ENCODE measurements at places on chromosomes 2 and 18.
A peak's percentile ranks its signal among the peaks of the same experiment; 100 is the strongest.

DNA sequence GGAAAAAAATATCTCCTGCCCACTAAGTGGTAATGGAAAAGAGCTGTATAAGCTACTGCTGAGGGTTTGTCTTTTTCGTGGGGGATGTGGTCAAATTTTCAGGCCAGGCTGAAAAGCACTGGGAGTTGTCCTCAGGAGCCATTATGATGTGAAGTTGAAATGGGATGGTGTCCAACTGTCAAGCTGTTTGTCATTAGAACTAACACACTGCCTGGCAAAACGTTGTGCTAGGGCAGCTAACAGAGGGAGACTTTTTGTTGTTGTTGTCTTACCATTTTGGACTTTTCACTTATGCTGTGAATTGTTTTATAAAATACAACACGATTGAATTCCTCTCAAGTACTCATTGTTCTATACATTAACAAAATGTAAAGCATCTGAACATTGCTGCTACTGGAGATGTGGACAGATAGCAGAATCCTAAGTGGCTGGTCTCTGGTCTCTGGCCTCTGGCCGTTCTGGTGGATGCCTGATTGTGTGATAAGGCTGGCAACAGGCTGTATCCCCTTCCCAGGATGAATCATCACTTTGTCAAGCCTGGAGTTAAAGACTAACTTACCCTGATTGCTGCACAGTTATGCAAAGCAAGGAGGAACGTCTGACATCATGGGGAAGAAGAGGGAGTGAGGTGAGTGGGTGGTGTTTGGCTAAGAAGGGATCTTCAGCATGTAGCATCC, 2.3 kb downstream of the MYO1B start:
- peak; percentile 94 for DNase-seq

GRCh38 chr2:75621228-75621627, 25.4 kb upstream of the MRPL19 start:
- no peak for DNase-seq

DNA sequence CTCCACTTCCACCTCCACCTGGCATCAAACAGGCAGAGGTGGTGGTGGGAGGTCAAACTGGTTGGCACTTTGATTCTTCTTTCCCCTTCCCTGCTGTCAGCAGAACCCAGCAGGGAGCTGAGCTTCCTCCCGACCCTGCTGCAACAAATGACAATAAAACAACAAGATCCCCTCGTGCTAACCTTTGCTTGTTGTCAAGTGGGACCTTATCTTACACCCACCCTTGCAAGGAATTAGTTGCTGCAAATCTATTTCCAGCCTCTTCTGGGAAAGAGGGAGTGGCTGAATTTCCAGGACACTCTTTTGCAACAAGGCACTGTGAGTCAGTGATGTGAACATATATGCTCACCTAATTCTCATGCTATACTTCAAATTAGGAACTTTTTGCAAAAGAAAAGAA, 655.1 kb downstream of the DSC3 start:
- DNase-seq, result no peak

DNA sequence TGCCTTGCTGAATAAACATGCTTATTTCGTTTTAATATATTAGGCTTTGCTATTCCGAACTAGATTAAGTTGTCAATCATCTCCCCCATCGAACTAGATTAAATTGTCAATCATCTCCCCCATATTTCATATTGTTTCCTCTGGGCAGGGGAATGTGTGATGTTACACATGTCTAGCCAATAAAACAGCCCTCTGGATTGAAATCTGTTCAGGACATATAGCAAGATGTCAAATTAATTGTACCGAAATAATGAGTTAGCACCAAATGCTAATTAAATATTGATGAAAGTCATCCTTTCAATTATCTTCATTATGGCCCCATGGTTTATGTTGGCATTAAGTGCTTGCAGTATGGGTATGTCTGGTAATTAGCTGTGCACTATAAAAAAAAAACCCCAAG, 135.5 kb downstream of the SPOPL start:
- no peak for DNase-seq

DNA sequence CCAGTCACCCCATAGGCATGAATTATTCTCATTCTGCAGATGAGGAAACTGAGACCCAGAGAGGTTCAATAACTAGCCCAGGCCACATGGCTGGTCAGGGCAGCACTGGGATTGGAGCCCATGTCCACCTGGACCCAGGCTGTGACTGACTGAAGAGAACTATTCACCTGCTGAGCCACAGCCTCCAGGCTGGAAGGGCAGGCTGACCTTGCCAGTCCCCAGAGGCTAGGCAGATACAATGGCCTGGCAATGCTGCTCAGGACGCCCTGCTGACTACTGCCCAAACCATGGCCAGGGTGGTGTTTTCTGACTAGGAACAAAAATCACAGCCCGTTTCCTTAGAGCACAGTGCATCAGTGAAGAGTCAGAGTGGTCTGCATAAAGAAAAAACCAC, 36.8 kb downstream of the HS6ST1 start:
- DNase-seq, result no peak

GRCh38 chr2:234528410-234529148, 31.7 kb upstream of the ARL4C start:
- DNase-seq, result no peak

DNA sequence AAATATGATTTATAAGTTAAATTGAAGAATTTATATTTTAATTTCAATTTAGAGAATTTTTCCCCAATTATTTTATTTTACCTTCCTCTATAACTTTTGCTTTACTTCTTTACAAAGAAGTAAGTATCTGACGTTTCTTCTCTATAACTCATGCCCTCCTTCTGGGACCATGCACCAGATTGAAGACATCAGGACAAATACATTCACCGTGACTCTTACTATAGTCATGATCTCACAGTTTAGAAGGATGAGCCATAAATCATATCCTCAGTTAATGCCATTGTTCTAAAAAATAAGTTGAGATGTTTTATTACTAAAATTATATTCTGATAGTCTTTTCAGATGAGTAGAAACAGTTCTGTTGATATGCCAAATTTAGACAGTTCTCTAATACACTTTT, 279.3 kb downstream of the TMX3 start:
- no peak for DNase-seq

All from kidney epithelial cell (primary cell).